Activated CD4-positive, CD25-positive, alpha-beta regulatory T cell (primary cell): ENCODE measurements at places on chromosomes 12 and 14.

- DNase-seq, result no peak
Measured at GRCh38 chr14:94882401-94882800, 112.5 kb upstream of the GSC start.

DNA sequence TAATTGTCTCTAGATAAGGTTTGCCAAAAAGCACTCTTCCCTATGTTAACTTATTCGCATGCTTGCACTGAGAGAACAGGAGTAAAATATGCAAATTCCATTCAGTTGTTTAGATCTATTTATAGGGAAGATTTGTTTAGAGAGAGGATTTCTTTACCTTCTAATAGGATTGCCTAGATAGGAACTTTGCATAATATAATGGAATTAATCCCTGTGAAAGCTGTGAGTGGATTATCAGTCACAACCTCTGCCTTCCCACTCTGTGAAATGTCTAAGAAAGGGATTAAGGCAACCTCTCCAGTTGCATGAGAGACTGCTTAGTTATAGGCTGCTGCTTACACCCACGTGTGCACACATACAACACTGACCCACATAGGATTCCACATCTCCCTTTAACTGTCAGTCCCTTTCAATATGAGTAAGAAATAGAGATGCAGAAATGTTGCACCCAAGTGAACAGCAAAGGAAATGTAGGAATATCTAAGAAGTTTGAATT is 83.2 kb downstream of the ALG10B start:
- no peak for DNase-seq

GRCh38 chr14:77455966-77456640 is 1.3 kb downstream of the VIPAS39 start:
- no peak for DNase-seq

- no peak for DNase-seq
Measured at GRCh38 chr12:26854031-26854390, 21.0 kb upstream of the ITPR2 start.

- no peak for DNase-seq
Measured at GRCh38 chr14:75826599-75826998, 155.2 kb downstream of the TGFB3 start.

GRCh38 chr12:109860977-109861376 is 19.4 kb downstream of the GLTP start:
- DNase-seq, result no peak

GRCh38 chr12:19757317-19757877 is 318.1 kb downstream of the AEBP2 start:
- no peak for DNase-seq

- DNase-seq, result no peak
Measured at GRCh38 chr12:74619084-74619483, 81.4 kb downstream of the ATXN7L3B start.

- no peak for DNase-seq
Measured at GRCh38 chr12:2856051-2856450, 788 bp downstream of the TEX52 start.

DNA sequence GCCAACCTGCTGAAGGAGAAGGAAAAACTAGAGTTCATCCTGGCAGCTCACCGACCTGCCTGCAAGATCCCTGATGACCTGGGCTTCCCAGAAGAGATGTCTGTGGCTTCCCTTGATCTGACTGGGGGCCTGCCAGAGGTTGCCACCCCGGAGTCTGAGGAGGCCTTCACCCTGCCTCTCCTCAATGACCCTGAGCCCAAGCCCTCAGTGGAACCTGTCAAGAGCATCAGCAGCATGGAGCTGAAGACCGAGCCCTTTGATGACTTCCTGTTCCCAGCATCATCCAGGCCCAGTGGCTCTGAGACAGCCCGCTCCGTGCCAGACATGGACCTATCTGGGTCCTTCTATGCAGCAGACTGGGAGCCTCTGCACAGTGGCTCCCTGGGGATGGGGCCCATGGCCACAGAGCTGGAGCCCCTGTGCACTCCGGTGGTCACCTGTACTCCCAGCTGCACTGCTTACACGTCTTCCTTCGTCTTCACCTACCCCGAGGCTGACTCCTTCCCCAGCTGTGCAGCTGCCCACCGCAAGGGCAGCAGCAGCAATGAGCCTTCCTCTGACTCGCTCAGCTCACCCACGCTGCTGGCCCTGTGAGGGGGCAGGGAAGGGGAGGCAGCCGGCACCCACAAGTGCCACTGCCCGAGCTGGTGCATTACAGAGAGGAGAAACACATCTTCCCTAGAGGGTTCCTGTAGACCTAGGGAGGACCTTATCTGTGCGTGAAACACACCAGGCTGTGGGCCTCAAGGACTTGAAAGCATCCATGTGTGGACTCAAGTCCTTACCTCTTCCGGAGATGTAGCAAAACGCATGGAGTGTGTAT is 2.4 kb downstream of the FOS start:
- no peak for DNase-seq

GRCh38 chr12:91406920-91407341 is 224.3 kb upstream of the DCN start:
- DNase-seq, result no peak

DNA sequence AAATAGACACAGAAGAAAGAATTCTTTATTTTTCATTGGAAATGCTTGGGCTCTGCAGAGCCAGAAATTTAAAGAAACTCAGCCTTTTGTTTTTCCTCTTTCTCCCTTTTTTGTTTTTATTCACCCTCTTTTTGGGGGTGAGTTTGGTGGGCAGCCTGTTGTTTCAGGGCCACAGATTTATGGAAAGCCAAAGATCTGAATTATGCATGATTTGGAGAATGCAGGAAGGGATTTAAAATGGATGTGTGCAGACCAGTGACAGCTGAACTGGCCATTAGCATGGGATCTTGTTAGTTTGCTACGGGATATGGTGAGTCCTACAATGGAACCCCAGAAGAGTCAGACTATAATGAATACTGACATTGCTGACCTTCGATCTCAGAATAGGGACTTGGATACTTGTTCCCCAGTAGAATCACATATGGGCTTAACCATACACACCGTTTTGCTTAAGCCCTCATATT is 7.7 kb upstream of the ATXN2 start:
- no peak for DNase-seq

DNA sequence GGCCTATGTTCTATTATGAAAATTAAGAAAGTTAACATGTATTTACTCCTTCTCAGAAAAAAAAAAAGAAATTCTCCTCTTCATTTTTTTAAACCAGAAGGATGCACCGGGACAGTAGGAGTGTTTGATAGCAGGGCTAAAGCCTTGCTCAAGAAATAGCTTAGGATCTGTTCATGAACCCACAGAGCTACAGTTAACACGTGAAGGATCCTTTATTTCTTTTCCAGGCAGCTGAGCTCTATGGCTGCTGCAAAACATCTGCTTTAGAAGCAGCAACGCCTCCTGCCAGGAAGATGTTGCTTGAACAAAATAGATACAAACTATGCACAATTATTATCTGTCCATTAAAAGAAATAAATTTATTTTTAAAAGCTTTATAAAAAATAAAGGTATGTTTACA is 254.8 kb downstream of the PRKD1 start:
- DNase-seq, result no peak

DNA sequence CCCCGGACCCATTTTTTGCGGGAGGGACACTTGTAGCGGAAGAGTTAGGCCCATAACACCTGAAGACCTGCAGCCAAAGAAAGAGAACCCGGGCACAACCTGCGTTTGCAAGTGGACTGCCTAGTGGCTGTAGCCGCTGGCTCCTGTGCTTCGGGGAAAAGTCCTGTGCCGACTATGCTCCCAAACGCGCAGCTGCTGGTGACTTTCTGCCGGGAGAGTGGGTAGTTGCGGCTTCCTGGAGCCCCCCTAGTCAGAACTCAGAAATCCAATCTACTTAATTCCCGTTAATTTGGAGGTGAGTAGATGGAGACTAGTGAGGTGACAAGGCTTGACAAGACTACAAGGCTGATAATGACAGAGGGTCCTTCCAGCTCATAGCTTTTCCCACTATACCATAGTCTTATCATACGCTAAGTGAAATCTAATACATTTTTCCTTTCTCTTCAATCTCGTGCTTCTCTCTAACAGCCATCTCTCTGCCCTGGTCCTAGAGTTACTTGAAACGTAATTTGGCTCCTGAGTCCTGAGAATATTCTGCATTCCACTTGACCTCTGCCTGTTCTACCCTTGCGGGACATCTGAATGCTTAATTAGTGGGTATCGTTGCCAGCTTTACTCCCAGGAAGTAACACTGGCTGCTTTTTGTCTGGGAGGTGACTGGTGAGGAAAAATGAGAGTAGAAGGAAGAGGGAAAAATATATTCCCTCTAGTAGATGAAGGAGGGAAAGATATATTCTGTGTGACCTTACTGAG is 556 bp downstream of the MTHFD1 start:
- DNase-seq, result no peak

- no peak for DNase-seq
Measured at GRCh38 chr12:108720757-108721514, 10.4 kb downstream of the CORO1C start.

GRCh38 chr14:87529081-87529480 is 463.9 kb downstream of the GALC start:
- DNase-seq, result no peak

DNA sequence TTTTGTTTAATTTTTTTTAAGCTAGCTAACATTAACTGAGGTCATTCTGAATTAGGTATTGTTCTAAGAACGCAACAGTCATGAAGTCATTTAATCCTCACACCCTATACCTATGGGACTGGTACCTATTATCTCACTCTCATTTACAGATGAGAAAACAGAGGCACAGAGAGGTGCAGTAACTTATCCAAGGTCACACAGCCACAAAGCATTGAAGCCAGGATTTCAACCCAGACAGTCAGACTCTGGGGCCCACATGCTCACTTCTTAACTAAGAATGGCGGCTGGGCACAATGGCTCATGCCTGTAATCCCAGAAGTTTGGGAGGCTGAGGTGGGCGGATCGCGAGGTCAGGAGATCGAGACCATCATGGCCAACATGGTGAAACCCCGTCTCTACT is 15.0 kb upstream of the DTX1 start:
- DNase-seq, result no peak

- DNase-seq, result no peak
Measured at GRCh38 chr14:50489851-50490250, 42.5 kb downstream of the MAP4K5 start.

- no peak for DNase-seq
Measured at GRCh38 chr14:94561656-94562010, 391 bp downstream of the SERPINA4 start.

DNA sequence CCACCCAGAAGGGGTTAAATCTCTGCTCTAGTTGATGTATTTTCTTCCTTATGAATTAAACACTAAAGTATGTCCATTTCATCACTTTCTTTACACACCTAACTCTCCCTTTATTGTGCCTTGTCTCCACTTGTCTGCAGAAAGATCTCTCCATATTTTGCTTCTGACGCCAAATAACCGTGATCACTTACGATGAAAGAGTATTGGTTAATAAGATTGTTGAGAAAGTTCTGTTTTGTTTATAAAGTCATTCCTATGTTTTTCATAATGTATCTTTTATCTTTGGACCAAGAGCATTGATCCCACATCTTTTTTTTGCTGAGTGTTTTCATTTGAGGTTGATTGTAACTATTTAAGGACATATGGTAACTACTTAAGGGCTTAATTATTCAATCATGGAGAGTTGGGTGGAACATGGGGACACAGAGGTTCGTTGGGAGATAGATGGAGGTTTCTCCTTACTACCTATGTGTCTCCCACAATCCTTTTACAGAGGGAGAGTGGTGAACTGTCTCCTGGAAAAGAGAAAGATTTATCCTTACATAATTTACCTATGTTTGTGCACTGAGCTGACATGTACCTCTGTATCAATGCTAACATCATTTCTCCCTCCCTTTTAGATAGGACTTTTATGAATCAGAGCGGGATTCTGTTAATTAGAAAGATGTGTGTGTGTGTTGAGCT is 120.7 kb upstream of the SLC38A2 start:
- DNase-seq, result no peak

- no peak for DNase-seq
Measured at GRCh38 chr14:62692490-62693106, 352.7 kb downstream of the KCNH5 start.

GRCh38 chr14:95659293-95659989 is 26.8 kb upstream of the TCL1B start:
- DNase-seq, result no peak

DNA sequence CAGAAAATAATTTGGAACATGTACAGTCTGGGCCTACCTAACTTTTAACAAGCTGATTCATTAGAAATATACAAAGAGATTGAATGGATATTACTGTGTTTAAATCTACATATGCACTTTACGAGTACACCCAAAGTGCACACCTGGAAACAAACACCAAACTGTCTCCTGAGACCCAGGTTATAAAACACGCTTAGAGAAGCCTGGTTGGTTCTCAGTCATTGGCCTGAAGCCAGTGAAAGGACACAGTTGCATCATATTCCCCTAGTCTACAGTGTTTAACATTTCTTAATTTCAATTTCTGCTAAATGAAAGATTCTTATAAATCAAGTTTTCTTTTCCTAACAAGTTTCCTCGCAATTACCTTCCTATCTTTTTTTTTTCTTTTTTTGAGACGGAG is 209.5 kb downstream of the FBXL14 start:
- no peak for DNase-seq

DNA sequence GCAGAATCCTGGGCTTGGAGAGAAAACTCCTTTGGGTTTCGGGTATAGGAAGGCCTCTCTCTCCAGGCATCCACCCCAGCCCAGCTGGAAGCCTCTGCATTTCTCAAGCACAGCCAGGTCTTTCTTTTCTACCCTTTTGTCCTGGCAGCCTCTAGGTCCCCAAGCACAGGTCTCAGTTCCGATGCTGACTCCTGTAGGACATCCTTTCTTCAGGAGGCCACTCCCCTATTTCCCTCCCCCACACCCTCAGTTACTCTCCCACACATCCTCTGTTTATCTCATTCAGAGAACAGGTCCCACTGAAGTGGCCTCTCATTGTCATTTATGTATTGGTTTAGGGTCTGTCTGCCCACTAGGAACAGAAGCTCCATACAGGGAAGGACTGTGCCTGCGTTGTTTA is 352.6 kb downstream of the VRK1 start:
- no peak for DNase-seq
